A172 (cell line): ENCODE measurements at places on chromosomes 1 and 21.

- DNase-seq = no peak
Observed at GRCh38 chr1:208242146-208242545, 2.0 kb downstream of the PLXNA2 start.

- DNase-seq = no peak
Observed at GRCh38 chr1:8364528-8365442, 46.9 kb downstream of the SLC45A1 start.

DNA sequence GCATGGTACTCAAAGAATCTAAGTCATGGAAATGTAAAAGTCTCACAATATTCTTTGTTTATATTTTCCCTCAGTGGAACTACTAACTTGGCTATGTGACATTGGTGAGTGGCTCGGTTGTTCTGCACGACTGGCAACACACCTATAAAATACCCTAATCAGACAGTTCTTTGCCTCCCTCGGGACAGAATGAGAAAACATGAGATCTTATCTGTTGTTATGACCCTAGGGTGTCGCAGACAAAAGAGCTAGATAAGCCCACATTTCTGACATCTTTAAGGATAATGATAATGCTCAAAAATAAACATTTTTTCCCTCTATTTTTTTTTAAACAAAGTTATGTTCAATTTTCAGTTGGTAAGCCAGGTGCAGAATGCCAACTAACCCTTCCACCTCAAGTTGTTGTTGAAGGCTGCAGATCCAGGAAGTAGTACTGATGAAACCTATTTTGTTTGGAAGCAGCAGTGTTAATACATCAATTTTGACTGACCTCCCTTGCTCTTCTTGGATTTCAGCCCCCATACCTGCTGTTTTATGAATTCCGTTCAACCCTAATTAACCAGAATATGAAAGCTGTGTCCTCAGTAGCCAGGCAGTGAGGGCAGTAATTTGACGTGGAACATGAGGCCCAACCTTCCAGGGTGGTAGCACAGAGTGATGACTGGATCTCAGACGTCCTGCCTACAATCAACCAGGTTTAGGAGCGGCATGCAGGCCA, 108.7 kb upstream of the DUSP10 start:
- no peak for DNase-seq

GRCh38 chr21:26194811-26195251, 24.3 kb upstream of the APP start:
- DNase-seq = no peak

DNA sequence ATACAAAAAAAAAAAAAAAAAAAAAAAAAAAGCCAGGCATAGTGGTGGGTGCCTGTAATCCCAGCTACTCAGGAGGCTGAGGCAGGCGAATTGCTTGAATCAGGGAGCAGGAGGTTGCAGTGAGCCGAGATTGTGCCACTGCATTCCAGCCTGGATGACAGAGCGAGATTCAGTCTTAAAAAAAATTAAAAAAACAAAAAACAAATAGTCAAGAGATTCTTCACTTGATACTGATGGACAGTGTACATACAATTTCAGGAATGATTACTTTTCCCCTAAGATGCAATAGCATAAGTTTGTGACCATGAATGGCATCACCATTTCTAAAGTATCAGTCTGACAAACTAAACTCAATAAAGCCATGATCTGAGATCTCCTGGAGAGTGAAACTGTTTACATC, 60.8 kb upstream of the IVNS1ABP start:
- DNase-seq = no peak

DNA sequence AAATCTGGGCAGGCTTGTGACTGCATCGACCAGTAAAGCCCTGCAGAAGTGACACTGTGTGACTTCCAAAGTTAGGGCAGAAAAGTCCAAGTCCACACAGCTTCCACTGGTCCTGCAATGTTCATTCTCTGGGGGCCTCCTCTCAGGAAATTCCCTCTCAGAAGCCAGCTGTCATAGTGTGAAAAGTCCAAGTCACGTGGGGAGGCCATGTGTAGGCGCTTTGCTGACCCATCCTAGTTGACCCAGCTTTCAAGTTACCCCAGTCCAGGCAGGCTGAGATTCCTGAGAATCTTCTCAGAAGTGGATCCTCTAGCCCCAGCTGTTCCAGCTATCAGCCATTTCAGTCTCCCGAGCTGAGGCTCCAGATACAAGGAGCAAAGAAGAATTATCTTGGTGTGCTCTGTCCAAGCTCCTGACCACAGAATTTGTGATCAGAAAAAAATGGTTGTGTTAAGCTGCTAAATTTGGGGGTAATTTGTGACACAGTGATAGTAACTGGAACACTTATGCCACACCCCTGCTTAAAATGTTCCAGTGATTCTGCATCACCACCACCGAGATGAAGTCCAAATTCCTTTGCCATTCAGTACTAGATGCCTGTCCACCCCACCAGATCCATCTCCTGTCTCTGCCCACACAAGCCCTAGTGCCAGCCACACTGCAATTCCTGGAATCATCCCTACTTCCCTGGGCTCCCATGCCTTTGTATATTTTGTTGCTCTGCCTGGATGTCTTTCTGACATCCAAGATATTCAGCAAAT, 2.5 kb upstream of the STUM start:
- DNase-seq = no peak

DNA sequence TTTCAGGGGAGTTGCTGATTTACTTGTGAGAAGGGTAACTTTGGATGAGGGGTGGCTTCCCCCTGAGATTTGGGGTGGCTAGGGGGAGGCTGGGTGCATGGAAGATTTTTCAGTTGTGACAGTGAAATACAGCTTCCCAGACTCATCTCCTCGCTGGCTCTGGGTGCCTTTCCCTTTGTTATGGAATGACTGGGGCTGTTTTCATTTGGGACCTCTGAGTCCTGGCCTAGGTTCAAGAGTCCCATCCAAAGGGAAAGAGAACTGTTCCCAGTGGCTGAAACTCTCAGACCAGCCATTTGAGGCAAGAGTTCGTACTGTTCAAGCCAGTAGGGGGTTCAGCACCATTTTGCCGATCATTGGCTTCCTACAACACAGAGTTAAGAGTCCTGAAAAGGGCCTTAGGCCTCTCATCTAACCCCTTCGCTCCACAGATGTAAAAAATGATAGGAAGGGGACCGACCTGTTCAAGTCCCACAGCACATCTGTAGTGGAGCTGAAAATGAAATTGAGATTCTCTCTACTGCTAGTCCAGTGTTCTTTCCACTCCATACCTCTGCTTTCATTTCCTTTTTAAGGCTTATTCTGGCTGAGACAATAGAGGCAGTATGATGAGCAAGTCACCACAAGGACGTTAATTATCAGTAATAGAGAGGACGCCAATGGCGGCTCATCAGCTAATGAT, 958 bp downstream of the DDR2 start:
- DNase-seq = peak; percentile 40

GRCh38 chr1:22494144-22494543, 42.5 kb downstream of the ZBTB40 start:
- no peak for DNase-seq

DNA sequence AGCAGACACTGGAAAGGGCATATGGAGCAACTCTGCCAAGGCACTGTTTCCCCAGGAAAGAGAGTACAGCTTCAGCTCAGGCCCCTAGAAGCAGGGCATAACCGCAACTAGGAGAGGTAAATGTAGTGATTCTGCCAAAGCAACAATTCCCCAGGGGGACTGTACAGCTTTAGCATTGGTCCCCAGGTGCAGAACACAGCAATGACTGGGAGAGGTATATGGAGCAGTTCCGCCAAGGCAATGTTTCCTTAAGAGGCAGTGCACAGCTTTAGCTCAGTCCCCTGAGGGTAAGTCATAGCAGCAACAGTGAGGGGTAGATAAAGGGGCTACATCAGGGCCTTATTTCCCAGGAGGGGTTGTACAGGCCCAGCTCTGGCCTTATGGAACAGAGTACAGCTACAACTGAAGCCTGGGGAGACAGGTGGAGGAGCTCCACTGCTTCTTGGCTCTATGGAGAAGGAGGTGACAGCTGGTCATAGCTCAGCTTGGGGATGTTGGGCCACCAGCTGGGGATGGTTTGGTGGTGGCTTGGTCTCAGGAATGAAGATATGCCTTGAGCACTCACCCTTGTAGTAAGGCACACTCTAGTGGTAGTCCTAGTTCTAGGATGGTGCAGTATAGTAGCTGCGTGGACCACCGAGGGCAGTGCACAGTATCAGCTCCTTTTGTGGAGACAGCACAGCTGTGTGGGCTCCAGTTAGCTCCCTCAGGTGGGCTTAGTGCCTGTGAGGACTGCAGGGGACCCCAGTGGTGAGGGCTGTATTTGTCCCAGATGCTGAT, 582.7 kb downstream of the PTPRC start:
- DNase-seq = no peak

DNA sequence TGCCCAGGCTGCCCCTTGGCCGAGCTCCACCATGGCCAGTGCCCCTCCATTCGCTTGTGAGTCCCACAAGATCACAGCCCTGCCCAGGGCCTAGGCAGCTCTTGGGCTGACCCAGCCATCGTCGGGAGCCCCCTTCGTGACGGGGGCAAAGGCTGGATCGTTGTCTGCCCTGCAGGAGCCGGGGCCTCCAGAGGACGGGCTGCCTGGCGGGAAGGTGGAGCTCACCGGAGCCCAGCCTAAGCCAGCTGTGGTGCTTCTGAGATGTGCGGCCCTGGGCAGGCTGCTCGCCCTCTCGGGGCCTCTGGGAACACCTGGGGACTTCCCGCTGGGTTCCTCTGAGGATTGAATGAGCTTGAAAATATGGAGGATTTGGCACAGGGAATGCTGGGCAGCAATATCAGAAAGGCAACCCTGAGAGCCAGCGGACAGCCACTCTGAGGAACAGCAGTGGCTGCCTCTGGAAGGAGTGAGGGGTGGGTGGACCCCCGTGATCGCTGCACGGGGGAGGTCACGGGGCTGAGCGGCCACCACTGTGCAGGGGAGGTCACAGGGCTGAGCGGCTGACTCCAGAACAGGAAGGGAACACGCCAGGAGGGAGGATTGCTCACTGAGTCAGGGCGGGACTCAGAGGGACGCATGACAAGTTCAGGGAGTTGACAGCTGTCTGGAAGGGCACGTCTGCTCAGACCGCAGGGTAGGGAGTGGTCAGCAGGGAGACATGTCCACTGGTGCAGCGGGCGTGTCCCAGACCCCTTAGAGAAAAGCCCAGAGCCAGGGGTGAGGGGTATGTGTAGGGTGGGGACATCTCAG, 19.3 kb downstream of the TP73 start:
- DNase-seq = peak; percentile 5

DNA sequence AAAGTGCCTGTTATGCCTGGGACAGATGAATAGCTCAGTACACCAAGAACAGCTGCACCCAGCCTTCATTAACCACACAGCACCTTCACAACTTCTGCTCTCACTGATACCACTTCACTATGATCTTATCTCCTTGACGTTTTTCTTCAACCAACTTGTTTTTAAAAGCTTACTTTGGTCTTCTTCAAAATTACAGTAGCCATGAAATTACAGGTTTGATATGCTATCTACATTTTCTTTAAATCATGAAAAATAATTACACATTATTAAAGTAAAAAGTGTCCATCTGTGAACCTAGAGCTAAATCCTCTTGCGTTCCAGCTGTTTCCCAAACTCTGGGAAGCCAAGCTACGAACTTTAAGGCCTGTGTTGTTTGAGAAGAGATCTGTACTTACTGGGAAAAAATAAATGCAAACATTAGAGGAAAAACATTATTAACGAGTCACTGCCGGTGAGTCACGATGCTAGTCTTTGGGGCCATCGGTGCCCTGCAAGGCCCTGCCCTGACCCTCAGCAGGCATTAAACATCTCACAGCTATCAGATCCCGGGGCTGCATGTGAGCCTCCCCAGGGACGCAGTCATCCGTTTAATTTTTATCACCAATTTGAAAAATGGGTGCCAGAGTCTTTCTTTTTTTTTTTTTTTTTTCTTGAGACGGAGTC, 56.3 kb upstream of the GPR153 start:
- peak; percentile 53 for DNase-seq

DNA sequence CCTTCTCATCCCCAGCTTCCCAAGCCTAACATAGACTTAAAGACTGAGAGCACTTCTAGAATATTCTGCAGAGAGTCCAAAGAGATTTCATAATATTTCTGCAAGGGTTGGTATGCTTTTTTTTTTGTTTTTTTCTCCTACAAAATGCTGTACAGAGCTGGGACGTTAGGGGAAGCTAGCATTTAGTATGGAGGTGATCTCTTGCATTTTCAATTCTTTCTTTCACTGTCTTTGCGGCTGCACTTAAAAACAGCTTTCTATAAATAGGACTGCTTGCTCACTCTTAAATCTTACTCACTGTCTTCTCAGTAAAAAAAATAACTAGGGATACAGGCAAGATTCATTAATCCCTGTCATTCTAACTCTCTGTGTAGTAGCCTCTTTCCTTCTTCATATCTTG, 7.4 kb downstream of the DSCAM start:
- DNase-seq = no peak

DNA sequence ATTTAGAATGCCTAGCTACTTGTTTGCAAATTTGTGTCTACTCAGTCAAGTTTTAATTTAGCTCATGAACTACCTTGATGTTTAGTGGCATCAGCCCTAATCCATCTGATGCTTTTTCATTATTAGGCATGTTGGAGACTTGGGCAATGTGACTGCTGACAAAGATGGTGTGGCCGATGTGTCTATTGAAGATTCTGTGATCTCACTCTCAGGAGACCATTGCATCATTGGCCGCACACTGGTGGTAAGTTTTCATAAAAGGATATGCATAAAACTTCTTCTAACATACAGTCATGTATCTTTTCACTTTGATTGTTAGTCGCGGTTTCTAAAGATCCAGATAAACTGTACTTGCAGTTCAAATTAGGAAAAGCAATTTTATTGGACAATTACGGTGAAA, 7.6 kb downstream of the SOD1 start:
- DNase-seq = no peak

GRCh38 chr1:55311057-55311641, 96.0 kb upstream of the USP24 start:
- DNase-seq = peak; percentile 69

GRCh38 chr1:14602136-14602535, 3.7 kb downstream of the KAZN start:
- DNase-seq = no peak

DNA sequence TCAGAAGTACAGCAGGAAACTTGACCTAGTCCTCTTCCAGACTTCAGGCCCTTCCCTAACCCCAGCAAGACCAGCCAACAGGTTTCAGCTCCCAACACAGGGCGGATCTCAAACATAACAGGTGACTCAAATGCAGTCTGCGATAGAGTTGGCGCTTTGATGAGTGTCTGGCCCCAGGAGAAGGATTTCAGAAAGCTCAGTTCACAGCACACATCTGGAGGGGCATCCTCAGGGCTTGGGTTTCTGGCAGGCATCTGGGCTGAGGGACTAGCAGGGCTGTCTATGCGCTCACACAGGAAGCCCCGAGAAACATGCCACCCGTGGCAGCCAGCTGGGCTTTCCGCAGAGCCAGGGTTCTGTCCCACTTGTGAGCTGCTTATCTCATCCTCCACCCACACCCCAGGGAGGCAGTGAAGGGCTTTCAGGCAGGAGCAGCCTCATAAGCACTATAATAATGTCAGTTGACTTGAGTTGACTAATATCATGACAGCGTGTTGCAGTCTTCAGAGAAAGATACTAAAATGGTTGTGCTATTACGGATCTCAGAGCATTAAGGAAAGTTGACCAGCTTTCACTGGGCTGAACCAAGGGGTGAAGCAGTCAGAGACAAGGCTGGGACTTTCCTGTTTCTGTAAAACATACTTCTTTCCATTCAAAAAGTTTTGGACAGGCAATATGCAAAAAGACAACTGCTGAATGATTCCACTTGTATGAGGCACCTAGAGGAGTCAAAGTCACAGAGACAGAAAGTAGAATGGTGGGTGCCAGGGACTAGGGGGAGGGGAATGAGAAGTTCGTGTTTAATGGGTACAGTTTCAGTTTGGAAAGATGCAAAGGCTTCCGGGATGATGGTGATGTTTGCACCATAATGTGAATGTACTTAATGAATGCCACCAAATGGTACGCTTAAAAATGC, 233.0 kb upstream of the IRF2BP2 start:
- DNase-seq = no peak
